ENCODE measurements at places on chromosomes 2 and 18.

- DNase-seq, result peak; percentile 16
Measured at GRCh38 chr2:174771631-174772471, 7.6 kb upstream of the CHRNA1 start.

DNA sequence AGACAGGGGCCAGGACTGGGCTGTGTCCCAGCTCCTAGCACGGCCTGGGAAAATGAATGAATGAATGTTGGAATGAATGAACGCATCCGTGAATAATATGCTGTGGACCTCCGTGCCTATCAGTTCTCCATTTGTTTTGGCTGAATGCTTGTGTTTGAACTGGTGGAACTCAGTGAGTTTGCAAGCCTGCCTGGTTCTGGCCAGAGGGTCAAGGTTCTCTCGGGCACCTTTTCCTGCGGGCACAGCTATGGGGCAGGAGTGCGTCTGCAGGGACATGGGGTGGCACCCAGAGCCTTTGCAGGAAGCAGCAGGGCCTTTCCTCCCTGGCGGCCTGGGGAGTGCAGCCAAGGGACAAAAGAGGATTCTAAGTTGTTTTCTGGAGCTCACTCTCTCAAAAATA lies 17.6 kb upstream of the PDIA6 start:
- no peak for DNase-seq

- DNase-seq, result peak; percentile 37
Measured at GRCh38 chr2:86225581-86225980, 26.3 kb downstream of the MRPL35 start.

GRCh38 chr2:130342533-130343275 lies at the start of gene IMP4:
TSS of gene IMP4 (plus strand) at chr2:130342897. CDS start at chr2:130342933, 36 bp downstream.
- peak; percentile 86 for DNase-seq

DNA sequence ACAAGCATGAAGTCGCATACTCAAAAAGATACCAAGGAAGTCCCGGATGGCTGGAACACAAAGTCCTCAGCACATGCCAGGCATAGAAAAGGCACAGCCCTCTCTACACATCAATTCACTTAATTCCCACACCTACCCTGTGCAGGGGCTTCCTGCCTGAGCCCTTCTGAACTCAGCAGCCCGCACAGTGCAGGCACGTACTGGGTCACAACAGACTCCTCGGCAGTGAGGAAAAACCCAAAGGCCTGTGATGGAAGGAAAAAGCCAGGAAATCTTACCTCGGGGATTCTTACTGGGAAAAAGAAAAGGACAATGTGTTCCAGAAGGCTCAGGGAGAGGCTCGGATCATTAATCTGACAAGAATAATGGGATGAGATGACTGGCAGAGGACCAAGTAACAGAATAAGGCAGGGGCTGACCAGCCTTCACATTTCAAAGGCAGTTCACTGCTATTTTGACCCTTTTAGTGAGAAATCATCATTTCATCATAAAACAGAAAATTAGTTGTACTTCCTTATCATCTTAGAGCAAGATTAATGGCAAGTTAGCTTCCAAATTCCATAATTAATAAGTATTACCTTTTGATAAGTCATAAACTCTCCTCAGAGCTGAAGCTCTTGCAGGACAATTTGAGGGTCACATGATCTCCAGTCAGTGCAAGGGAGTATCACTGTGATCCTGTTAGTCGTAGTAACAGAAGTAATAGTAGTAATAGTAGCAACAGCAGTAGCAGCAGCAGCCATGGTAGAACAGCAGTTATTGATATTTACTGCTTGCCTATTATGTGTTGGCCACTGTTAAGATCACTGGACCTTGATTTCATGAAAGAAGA lies 87.4 kb downstream of the STK39 start:
- DNase-seq, result no peak

GRCh38 chr2:203809084-203809521 lies 58.5 kb upstream of the CTLA4 start:
- DNase-seq, result no peak

GRCh38 chr18:3710712-3711301 lies 260.8 kb downstream of the TGIF1 start:
- DNase-seq, result no peak

DNA sequence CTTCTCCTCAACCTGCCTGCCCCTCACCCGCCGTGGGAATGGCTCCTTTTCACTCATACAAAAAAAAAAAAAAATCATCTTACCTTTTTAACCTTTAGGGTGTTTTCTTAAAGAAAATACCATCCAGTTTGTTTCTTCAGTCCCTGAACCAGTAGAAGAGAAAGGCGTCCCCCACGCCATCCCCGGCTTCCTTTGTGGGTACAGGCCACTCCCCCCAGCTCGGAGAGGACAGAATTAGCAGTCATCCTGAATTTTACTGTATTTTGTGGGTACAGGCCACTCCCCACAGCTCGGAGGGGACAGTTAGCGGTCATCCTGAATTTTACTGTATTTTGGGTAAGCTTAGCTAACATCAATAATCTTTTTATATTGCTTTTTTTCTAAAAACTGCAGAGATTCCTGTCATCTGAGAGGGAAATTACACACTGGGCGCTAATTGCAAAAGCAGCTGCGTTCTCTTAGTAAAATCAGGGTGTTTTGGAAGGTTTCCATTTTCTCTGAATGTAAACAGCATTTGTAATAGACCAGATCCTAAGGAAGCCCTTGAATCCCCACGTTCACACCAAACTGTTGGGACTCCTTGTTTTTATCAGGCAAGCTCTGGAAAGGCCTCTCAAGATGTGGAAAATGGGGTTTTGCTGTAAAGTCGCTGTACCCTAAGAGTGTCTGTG lies 72.5 kb downstream of the NFATC1 start:
- no peak for DNase-seq

GRCh38 chr2:126950504-126950903 lies 51.8 kb downstream of the TEX51 start:
- DNase-seq, result no peak

GRCh38 chr2:14635391-14635871 lies 2.9 kb downstream of the LRATD1 start:
- DNase-seq, result no peak

DNA sequence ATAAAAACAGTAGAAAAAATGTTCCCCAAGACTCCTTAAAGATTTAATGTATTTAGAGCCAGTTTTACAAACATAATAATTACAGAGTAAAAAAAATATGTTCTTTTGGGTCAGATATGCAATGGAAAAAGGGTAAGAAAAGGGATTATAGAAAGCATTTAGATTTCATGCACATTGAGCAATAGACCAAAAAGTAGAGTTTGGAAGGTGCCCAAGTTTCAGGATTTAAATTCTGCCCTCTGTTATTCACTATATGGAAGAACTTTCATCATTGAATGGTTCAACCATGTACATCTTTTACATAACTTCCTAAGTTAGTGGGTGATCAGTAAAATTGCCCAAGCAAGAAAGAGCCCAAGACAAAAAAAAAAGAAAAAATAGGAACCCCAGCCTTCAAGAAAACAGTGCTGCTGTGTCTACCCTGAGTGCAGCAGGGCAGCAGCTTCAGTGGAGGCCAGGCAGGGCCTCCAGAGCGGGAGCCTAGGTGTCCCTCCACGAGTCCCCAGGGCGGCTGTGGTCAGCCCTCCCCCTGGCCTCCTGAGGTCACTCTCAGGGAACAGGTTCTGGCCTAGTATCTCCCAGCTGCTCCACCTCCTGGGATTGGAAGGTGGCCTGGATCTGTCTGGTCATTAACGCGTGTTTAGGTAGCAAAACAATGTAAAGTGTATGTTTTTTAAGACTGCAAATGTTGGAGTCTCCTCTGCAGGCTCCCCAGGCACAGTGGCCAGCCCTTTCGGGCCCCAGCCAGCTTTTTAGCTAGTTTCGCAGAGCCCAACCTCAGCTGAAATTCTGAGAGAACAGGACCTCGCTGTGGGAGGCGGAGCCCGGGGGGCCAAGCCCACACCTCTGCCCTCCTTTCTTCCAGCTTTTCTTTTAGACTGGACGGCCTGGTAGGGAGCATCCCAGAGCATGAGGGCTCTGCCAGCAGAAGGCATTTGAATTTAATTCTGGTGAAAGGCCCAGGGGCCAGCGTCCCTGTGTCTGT lies 77.3 kb downstream of the TEX51 start:
- no peak for DNase-seq

All from stimulated activated CD4-positive, alpha-beta T cell treated with anti-CD3 and anti-CD28 coated beads, Interleukin-12 subunit alpha, Interleukin-12 subunit beta, amount 100 ng/mL, for 4 hours (primary cell).